ENCODE measurements at places on chromosomes 7 and 10. TPM values are rescaled to one million over a fixed set of nuclear protein-coding genes. Genes with fewer than 3 reads are reported as not detected.

SPDYE2 gene
- 3.4 TPM for polyA plus RNA-seq

RALA gene
- polyA plus RNA-seq: 79.9 TPM

UPK3BL1 gene
- 18.5 TPM for polyA plus RNA-seq

PRRT4 gene
- polyA plus RNA-seq: 1.1 TPM

ITPRID1 gene
- 0.01 TPM for polyA plus RNA-seq

NEUROD6 gene
- not detected for polyA plus RNA-seq

DNA sequence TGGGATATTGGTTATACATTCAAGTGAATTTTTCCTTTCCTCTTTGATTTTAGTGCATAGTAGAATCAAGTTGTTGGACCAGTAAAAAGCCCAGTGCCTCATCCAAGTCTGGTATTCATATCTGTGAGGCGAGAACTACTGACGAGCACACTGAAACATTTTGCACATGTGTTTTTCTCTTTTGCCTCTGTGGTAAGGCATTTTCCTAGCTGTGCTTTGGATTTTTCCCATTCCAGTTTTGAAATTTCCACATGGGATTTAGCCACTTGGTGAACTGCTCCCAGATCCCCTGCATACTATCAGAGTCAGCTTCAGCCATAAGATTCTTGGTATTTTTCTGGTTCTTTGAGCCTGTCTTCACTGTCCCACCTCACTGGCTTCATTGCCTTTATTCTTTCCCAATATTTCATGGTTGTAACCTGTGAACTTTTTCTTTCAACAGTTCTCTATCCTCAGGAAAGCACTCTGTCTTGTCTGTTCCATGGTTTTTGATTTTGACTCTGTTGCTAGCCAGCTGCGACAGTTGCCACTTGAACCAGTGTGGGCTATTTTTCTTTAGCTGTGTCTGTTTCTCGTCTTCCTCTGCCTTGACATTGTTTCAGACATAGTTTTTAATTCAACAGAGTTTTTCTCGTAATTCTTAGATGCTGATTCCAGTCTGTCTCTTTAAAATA lies 239.0 kb downstream of the REEP3 start:
- no peak for DNase-seq

- peak; percentile 50 for DNase-seq
Observed at GRCh38 chr10:17227367-17228090, 512 bp upstream of the VIM start.

- DNase-seq: no peak
Observed at GRCh38 chr10:124494046-124494807, 32.6 kb downstream of the LHPP start.

DNA sequence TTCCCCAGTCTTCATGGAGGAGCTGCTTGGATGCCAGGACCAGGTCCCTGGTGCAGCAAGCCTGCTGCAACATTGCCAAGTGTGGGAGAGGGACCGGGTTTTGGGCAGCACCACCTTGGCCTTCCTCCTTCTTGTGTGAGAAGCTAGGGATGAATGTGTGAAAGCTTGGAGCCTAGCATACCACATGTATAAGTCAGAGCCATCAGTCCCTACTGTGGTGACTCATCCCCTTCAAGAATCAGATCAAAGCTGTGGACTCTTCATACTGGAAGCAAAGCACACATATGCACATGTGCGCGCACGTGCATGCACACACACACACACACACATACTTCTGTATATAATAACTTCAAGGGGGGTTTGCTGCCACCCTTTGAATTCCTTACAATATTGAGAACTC lies 527.8 kb downstream of the LRMDA start:
- no peak for DNase-seq

- no peak for DNase-seq
Observed at GRCh38 chr10:104123397-104123796, 1.4 kb downstream of the SFR1 start.

DNA sequence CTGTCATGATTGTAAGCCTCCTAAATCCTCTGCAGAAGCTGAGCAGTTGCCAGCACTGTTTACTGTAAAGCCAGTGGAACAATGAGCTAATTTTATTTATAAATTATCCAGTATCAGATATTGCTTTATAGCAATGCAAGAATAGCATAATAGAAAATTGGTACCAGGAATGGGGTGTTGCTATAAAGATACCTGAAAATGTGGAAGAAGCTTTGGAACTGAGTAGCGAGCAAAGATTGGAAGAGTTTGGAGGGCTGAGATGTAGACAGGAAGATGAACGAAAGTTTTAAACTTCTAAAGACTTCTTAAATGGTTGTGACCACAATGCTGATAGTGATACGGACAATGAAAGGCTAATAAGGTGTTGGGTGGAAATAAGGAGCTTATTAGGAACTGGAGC lies 917.4 kb upstream of the POT1 start:
- DNase-seq: no peak

DNA sequence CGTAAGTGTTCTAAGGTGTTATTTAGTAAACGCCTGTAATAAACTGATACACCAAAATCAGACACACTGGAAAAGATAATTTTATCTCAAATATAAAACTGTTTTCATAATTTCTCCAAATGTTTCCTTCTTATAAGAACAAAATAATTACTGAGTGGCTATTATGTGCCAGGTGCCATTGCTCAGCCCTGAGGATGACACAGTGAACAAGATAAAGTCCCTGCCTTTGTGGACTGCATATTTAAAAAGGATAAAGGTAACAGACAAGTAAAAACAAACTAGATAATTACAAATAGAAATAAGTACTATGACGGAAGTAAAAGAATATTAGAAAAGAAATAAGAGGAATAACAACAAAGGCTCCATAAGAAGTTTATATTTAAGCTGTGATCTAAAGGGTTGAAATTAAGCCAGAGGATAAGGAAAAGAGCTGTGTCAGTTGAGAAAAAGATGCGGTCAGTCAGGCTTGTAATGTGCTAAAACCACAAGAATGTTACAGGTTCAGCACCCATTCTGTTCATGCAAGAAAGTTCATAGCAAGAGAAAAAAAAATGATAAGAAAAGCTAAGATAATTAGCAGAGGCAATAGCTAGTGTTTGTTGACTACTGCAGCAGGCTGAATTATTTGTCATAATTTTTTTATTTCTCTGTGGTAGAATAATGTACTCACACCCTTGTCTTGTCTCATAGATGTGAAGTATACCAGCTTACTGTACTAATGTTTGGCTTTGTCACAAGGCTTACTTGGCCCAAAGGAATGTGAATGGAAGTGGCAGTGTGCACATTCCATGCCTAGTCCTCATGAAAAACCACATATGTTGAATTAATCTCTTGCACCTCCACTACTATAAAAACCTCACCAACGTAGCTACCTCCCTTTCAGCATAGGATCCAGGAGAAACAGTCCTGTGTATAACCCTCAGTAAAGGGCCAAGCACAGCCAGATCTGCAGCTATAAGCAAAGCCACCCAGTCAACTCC lies 75.1 kb downstream of the CRPPA start:
- no peak for DNase-seq

DNA sequence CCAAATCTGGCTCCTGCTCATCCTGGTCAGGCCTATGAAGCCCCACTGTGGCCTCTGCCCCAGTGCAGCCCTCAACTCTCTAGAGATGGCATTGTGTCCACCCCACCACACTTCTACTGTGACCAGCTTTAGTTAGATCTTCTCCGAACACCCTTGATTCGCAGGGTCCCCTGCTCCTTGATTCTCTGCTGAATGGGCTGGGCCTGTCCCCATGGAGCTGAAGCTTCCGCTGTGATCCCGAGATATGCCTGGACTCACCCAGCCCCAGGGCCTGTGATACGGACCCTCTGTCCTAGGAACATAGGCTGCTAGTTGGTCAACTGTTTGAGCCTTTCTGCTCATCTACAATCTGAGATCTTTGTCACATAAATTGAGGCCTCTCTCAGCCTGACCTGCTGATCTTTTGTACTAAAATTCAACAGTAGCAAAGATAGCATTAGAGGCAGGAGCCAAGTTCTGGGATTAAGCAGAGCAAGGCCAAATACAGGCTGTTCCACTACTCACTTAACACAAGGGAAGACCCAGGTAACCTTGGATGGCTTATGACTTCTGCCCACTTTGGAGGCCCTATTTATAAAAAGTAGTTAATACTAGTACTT lies 6.5 kb upstream of the PPIF start:
- no peak for DNase-seq

DNA sequence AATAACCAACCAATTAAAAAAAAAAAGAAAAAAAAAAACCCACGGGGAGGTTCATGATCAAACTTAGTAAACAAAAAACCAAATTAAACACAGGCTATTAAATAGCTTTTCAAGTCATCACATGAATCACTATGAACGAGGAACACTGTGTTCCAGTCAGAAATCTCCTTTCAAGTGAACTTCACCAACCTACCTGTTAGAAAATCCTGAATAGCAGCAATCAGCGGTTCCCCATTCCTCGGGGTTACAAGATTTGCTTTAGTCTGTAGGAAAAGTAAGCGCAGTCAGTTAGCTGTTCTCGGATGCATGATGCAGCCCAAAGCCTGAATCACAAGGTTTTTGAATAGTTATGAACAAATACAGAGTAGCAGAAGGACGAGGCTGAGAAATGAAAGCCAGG lies 19.0 kb downstream of the POLR3A start:
- no peak for DNase-seq

DNA sequence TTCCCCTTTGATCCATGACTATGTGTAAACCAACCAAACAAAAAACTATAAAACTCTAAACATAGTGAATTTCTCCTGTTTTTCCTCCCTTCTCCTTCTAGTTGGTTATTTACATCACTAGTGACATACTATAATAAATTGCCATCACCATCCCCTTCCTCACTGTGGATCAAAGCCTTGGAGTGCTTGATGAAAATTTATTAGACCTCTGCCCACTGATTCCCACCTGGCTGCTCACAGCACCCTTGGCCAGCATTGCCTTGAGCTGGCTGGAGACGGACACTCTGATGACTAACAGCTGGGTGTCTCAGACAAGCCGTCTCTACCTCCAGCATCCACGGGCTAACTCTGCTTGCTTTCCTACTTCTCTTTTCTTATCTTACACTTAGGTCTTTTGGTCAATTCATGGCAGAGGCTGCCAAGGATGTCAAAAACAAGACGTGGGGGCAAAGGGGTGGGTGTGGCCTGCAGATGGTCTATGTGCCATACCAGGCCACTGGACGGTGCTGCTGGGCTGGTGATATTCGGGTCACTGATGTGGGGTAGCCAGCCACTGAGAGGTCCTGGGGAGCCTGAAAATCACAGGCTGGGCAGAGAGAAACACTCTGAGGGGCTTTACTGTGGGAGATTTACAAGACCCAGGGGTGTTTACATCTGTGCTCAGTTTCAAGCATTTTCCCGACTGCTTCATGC lies 207.8 kb downstream of the TAX1BP1 start:
- peak; percentile 60 for DNase-seq

DNA sequence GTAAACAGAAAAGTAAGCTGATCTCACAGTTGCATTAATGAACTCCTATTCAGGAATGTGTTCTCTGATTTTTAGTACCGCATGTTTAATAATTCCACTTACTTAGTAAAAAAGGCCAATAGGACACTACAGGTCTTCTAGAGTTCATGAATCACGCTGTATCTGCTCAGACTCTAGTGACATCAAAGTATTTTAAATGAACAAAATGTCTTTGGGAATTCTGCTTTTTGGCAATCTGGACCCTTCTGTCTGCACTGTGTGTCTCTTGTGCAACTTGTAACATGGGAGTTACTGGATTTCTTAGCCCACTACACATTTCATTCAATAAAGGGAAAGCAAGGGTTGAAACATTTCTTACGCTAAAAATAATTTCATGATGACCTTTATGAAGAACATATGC lies 50.2 kb downstream of the RABGEF1 start:
- no peak for DNase-seq

DNA sequence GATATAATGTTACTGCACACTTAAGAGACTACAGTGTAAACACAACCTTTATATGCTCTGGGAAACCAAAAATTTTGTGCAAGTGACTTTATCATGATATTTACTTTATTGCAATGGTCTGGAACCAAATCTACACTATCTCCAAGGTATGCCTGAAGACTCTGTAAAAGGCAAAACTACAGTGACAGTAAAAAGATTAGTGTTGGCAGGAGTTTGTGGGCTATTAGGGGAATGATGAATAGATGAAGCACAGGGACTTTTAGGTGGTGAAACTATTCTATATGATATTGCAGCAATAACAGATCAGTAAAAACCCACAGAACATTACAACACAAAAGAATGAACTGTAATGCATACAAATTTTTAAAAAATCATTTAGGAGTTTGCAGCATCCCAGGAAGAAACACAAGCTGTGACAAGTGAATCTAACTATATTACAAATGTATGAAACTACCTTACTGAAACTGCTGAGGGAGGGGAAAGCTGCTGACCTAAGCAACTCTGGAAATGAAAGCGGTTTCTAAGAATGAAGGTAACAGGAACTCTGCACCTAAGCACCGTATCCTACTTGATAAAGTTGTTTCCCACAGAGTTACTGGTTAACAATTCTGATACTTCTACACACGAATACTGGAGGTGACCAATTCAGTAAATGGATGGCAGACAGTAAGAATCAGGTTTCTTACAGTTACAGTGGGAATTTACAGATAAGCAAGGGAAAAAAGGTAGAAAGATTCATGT lies 82.6 kb downstream of the ATE1 start:
- no peak for DNase-seq

DNA sequence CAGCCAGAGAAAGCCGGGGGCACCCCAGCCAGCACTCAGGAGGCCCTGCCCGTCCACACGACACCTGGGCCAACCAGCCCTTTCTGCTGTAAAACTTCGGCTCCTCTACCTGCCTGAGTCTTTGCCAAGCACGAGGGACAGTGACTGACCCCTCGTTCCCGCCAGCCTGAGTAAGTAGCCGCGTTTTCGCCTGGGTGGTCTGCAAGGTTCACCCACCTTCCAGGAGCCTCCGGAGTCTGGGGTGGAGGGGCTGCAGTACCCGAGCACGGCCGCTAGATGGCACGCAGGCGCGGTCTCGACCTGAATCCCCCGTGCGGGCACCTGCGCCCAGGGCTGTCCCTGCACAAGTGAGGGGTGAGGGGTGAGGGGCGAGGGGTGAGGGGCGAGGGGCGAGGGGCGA lies 192.7 kb downstream of the PTPRN2 start:
- no peak for DNase-seq

DNA sequence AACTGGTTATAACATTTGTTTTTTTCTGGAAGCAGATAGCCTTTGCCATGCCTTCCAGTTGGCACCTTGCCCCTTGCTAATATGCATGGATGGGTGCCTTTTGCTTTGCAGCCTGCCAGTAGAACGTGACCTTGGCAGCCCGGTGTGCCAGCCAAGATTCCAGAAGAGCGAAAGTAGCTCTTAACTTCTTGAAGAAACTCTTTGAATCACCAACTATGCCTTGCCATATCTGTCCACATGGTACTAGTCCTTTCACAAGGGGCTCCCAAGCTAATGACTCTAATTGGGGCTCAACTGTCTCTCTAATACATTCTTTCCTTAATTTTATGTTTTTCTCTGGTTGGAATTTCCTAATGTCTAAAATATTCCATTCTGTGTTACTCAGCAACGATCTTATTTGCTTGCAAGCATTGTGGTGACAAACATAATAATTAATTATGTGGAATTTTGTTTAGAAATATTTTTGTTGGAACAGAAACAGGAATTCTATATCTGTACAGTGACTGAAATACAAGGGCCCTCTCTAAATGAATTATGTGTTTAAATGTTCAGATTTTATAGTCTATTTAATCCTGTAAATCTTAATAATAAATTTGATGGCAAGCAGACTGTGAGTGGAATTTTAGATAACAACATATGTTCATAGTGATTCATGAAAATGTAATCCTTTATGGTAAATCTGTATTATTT lies 45.8 kb downstream of the HDAC9 start:
- peak; percentile 46 for DNase-seq
